Stimulated activated CD8-positive, alpha-beta memory T cell treated with anti-CD3 and anti-CD28 coated beads, Interleukin-15, amount 100 ng/mL, for 4 hours (primary cell): ENCODE measurements at places on chromosomes 7 and 10.

- no peak for DNase-seq
Measured at GRCh38 chr7:11689096-11689495, 142.9 kb downstream of the THSD7A start.

- DNase-seq = no peak
Measured at GRCh38 chr10:35448687-35449662, 112.7 kb downstream of the CCNY start.

GRCh38 chr10:63286340-63286739 lies 153.2 kb downstream of the NRBF2 start:
- DNase-seq = no peak

DNA sequence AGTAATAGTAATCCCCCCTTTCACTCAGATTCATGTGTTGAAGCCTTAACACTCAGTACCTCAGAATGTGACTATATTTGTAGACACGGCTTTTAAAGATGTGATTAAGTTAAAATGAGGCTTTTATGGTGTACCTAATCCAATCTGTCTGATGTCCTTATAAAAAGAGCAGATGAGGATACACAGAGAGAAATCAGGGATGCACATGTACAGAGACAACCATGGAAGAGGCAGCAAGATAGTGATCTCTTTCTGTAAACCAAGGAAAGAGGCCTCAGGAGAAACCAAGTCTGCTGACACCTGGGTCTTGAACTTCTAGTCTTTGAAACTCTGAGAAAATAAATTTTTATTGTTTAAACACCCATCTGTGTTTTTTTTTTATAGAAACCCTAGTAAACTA lies 44.0 kb upstream of the ZNF365 start:
- DNase-seq = no peak

DNA sequence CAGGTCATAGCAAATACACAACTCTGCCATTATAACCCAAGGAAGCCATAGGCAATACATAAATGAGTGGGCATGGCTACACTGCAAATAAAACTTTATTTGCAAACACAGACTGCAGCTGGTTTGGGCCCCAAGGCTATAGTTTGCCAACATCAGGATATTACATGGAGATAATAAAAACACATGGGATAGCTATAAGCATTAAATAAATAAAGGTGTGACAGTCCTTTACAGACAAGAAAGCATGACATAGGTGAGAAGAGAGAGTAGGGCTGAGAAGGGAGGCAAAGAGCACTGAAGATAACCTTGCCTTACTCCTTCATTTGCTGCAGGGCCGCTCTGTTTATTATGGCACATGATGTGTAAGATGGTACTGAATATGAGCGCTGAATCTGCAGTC lies 135.1 kb upstream of the GHITM start:
- DNase-seq = no peak

DNA sequence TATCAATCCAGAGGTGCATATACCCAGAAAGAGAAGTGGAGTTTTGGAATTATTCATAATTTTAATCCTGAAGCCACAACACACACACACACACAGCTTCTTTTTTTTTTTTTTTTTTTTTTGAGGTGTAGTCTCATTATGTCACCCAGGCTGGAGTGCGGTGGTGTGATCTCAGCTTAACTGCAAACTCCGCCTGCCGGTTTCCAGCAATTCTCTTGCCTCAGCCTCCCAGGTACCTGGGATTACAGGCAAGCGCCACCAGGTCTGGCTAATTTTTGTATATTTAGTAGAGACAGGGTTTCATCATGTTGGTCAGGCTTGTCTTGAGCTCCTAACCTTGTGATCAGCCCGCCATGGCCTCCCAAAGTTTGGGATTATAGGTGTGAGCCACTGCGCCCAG lies 35.4 kb downstream of the TET1 start:
- no peak for DNase-seq

GRCh38 chr7:90092506-90092905 lies 61.8 kb upstream of the STEAP1 start:
- no peak for DNase-seq

GRCh38 chr10:95517536-95518454 lies 43.4 kb downstream of the SORBS1 start:
- DNase-seq = no peak
